Esophagus mucosa (tissue), 1 donor: ENCODE measurements at places on chromosomes 12 and 14.

DNA sequence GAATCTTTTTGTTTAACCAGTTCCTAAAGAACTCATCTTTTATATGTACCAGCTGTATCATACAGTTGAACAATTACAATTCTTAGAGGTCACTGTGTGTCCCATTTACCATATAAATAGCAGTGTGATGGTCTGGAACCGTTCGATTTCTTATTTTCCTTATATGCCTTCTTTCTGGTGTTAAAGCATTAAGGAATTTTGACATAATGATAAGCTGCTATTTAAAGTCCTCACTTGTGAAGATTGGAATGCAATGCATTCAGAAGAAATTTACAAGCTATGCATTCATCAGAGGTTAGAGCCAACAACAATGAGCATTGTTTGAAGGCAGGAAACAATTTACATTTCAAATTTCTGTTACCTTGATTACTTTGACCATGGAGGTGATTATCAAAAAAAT is 80.0 kb upstream of the PRICKLE1 start:
- ATAC-seq = no peak

DNA sequence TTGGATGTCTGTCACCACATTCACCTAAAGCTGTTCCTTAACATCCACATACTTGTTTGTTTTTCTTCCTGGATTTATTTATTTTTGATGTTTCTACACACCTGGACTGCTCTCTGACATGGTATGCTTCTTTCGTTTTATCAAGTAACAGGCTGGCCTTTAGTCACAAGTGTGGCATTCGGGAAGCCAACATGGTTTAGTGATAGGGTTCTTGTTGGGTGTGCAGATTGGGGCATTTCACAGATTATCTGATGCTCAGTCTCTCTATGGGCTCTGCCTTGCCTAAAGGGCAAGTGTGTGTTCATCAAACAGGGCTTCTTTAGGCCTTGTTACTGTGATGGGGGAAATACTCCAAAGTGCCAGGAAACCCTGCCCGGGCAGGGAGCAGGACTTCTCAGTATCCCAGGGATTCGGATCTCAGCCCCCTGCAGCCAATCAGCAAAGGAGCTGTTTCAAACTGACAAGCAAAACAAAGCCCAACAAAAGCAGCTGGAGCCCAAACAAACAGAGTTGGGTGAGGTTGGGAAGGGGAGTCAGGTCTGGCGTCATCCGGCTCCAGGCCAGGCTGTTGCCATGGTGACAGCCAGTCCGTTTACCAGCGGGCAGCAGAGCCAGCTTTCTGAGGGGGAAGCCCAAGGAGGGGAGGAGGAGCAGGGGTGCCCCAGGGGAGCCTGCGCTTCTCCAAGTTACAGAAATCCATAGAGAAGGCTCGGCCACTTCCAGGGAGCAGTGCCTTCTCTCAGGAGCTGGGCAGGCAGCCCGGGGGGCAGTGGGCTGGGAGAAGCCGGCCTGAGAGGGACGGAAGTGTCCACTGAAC is 31.9 kb downstream of the FOS start:
- ATAC-seq = peak; percentile 44

DNA sequence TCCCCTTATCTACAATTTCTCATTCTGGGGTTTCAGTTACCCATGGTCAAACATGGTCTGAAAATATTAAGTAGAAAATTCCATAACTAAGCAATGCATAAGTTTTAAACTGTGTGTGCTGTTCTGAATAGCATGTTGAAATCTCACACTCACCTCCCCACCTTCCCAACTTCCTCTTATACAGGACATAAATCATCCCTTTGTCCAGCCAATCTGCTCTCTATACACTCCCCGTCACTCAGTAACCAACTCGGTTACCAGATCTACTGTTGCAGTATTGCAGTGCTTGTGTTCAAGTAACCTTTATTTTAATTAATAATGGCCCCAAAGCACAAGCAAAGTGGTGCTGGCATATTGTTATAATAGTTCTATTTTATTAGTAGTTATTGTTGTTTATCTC is 420.5 kb downstream of the GXYLT1 start:
- no peak for ATAC-seq

- no peak for ATAC-seq
Observed at GRCh38 chr14:61478971-61479473, 157.6 kb downstream of the PRKCH start.

DNA sequence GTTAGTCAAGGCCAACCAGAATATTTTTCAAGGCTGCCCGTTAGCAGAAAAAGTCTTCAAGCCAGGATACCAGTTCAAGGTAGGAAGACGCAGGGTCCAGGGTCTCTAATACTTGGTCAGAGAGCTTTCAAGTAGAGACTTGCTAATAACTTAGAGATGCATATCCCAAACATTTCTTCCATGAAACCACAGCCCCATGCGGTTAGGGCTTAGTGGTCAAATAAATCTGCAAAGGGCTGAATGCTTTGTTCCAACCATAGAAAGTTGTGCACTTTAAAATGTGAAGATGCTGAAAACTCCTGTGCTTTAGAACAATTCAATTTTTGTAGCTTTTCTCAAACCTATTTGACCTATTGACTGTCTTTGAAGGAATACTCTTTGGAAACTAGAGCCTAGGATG is 208.9 kb downstream of the PIK3C2G start:
- ATAC-seq = no peak
